ENCODE measurements at places on chromosomes 5 and 9.

DNA sequence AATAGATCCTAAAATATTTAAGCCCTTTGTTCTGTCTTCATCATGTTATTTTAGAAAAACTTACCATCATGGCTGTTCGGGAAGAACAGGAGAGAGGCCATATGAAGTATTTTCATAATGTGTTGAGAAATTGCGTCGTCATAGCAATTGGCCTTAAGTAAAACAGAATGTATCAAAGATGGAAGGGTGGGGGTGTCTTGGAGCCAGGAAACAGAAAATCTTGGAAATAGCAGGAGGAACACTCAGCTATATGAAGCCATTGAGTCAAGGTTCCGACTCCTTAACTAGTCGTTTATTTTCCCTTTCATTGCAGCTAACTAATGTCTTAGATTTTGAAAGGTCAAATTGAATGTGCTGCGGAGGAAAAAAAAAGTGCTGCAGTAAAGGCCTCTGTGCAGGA lies 1.3 kb downstream of the SPTAN1 start:
- DNase-seq: peak; percentile 55

GRCh38 chr9:21381448-21382339 lies 3.5 kb downstream of the IFNA2 start:
- no peak for DNase-seq

DNA sequence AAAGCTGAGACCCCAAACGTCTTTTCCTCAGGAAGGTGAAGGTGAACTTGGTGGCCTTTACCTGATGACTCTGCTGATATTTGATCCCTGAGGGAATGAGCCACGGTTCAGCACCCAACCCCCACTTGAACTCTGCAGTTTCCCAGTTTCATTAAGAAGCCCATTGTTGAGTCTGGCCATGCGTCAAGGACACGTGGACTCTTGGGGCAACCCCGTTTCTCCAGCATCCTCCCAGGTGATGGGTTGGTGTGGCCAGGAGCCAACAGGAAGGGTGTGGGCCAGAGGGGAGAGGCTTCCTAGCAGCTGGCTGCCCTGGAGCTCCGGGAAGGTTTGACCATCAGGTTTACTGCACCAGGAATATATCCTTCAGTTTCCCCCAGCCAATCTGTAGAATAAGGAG lies 59.5 kb upstream of the GNE start:
- DNase-seq: no peak

- DNase-seq: no peak
Measured at GRCh38 chr9:25813478-25813877, 135.2 kb upstream of the TUSC1 start.

GRCh38 chr9:13332571-13332970 lies 53.1 kb upstream of the MPDZ start:
- no peak for DNase-seq

DNA sequence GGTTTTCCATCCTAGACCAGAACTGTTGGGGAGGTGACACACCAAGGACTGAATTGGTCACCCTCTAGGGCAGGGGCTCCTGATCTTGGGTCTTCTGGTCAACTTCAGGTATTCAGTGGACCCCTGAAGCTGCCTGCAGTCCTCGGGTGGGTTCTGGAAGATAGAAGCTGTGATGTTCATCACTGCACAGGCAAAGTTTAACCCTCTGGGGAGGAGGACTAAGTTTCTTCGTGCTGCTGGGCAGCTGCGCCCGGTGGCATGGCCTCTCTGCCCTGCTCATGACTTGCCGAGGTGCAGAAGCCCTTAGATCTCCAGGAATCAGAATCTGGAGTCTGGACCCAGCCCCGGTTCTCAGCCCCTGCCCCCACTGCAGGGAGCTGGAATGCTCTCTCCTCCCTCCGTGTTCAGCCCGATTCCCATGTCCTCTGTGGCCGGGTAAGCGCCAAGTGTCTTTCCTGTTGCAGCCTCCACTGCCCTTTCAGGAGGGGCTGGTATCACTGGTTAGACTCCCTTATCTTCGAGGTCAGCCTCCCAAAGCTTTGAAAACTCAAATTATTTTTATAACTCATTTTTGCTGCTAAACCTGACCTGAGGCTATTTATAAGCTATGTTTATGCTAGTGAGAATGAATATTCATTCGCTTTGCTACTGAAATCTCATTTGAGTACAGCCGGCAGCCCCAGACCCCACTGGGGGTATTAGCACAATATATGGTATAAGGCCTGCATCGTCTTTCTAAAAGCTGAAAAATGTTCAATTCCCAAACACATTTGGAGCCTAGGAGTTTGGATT lies 1.7 kb downstream of the LAMC3 start:
- DNase-seq: no peak

Data from myocyte (in vitro differentiated cells).